ENCODE measurements at places on chromosomes 4 and X. TPM values are rescaled to one million over a fixed set of nuclear protein-coding genes. Genes with fewer than 3 reads are reported as not detected.

- H3K27me3 ChIP-seq = no peaks in the 10 kb centered on the region
- no peak for DNase-seq
- no peak overlapping the region for H3K4me3 ChIP-seq
- no peak overlapping the region for H3K27ac ChIP-seq
- no peaks in the 10 kb centered on the region for H3K4me1 ChIP-seq
Measured at GRCh38 chr4:71141125-71141524, 147.7 kb downstream of the DCK start.

DNA sequence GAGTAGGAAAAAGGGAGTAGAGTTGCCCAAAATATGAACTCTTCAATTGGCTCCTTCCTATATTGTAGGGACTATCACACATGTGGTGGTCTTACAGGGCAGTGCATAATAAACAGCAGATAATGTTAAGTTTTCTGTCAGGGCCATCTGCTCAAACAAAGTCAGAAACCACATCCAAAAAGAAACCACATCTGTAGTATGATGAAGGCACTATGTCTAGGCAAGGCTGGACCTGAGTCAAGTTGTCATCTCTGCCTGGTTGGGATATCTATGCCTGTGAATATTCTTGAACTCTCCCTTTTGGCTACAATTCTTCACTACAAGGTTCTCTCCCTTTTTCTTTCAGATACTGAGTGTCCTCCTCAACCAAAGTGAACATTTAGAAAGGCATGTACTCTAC lies 109.4 kb upstream of the C1GALT1C1 start:
- no peak overlapping the region for H3K27ac ChIP-seq
- no peaks in the 10 kb centered on the region for H3K36me3 ChIP-seq
- H3K4me3 ChIP-seq = no peak overlapping the region
- no peak for DNase-seq

The P2RY10 gene
- total RNA-seq = 0.84 TPM

DNA sequence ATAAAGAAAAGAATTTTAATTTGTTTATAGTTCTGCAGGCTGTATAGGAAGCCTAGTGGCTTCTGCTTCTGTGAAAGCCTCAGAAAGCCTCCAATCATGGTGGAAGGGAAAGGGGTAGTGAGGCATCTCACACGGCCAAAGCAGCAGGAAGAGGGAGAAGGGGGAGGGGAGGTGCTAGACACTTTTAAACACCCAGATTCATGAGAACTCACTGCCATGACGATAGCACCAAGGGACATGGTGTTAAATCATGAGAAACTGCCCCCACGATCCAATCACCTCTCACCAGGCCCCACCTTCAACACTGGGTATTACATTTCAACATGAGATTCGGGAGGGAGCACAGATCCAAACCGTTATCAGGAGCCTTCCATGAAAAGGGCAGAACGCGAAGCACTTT lies 18.1 kb downstream of the SMIM31 start:
- no peaks in the 10 kb centered on the region for H3K27me3 ChIP-seq
- H3K27ac ChIP-seq = no peak overlapping the region
- H3K4me1 ChIP-seq = no peaks in the 10 kb centered on the region
- H3K36me3 ChIP-seq = no peaks in the 10 kb centered on the region
- no peak overlapping the region for H3K4me3 ChIP-seq

DNA sequence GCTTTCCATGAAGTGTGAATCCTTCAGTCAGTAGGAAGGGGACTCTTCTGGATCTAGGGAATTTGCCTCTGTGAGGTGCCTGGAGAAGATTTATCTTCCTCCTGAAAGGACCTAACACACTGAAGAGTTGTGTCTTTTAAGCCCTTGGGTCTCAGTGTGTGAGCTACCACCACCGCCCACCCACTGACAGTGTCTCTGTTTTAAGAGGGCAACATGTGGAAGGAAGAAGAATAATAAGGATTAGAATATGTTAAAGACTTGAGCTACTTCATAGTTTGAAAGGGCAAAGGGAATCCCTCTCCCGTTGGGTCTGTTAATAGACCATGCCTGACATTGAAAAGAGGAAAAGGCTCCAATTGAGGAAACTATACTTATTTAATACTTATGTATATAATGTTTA lies 64.3 kb upstream of the TLR2 start:
- no peaks in the 10 kb centered on the region for H3K4me1 ChIP-seq
- peaks cover 63% of the 10 kb centered on the region for H3K36me3 ChIP-seq
- no peak overlapping the region for H3K27ac ChIP-seq

DNA sequence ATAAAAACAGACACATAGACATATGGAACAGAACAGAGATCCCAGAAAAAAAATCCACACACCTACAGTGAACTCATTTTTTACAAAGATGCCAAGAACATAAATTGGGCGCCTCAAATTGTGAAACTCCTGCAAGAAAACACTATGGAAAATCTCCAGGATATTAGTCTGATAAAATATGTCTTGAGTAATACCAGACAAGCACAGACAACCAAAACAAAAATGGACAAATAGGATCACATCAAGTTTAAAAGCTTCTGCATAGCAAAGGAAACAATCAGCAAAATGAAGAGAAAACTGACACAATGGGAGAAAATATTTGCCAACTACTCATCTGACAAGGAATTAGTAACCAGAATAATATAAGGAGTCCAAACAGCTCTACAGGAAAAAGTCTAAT lies 337.3 kb upstream of the DIPK2B start:
- no peak for DNase-seq
- no peaks in the 10 kb centered on the region for H3K4me1 ChIP-seq
- H3K27me3 ChIP-seq = peaks cover 5% of the 10 kb centered on the region
- H3K36me3 ChIP-seq = no peaks in the 10 kb centered on the region

The TRO gene
- 121 TPM for total RNA-seq

The SPARCL1 gene
- 314 TPM for total RNA-seq

The INPP4B gene
- 55.1 TPM for total RNA-seq

DNA sequence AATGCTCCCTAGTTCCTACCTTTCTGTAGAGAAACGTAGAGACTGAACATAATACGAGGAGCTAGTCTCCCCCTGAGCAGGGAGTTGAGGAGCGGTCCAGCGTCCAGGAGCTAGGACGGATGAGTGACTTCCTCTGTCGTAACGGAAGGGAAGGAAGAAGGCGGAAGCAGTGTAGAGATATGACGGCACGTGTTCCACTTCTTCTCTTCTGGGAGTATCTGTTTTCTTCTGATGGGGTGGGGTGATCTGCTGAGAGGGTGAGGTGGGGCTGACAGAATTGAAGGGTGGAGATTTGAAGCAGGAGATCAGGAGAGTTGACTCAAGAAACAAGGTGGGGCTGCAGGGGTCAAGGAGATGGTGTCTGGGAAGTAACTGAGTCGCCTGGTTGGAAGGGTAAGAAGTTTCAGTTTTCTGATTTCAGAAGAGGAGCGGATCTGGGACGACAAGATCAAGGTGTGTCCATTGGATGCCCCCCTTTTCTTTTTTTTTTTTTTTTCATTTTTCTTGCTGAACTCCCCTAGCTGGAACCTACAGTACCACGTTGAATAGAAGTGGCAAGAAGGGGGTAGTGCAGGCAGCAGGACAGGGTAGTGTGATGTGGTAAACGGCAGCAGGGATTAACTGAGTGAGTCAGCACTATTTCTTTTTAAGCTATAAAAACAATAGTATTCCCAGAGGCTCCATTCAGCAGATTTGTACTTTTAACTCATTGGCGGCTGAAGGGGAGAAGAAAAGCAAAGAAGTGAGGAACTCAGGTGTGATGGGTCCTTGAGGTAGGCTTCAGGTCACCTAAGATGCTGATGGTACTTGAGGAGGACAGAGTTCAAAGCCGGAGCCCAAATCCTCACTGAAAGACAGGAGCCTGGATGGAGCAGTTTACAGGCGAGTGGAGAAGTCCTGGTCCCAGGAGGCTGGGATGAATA lies 50.8 kb upstream of the SETD7 start:
- H3K4me1 ChIP-seq = peaks cover 10% of the 10 kb centered on the region
- no peaks in the 10 kb centered on the region for H3K27me3 ChIP-seq
- no peaks in the 10 kb centered on the region for H3K36me3 ChIP-seq
- H3K4me3 ChIP-seq = peak overlapping the region; percentile 18
- no peak overlapping the region for H3K27ac ChIP-seq

DNA sequence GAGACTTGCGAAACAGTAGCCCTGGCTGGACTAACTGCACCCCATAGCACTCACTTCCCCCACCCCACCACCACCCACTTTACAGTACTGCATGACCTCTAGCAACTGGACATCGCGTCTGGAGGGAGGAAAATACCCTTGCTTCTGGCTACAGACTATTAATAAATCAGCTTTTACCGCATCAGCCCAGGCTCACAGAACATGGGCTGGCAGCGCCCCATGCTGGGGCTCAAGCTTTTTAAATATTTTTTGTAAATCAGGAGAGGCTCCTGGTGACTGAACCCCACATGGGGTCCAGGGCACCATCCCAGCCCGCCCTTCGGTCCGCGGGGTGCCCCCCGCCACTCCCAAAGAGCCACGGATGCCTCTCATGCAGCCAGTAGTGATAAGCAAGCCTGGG lies 2.7 kb downstream of the HS6ST2 start:
- H3K27ac ChIP-seq = no peak overlapping the region
- H3K27me3 ChIP-seq = peaks cover 44% of the 10 kb centered on the region
- H3K4me3 ChIP-seq = peak overlapping the region; percentile 59
- DNase-seq = peak; percentile 43
- H3K36me3 ChIP-seq = no peaks in the 10 kb centered on the region
- H3K4me1 ChIP-seq = peaks cover 9% of the 10 kb centered on the region

The RAB39B gene
- total RNA-seq = 0.40 TPM

The SLC34A2 gene
- total RNA-seq = 0.04 TPM

DNA sequence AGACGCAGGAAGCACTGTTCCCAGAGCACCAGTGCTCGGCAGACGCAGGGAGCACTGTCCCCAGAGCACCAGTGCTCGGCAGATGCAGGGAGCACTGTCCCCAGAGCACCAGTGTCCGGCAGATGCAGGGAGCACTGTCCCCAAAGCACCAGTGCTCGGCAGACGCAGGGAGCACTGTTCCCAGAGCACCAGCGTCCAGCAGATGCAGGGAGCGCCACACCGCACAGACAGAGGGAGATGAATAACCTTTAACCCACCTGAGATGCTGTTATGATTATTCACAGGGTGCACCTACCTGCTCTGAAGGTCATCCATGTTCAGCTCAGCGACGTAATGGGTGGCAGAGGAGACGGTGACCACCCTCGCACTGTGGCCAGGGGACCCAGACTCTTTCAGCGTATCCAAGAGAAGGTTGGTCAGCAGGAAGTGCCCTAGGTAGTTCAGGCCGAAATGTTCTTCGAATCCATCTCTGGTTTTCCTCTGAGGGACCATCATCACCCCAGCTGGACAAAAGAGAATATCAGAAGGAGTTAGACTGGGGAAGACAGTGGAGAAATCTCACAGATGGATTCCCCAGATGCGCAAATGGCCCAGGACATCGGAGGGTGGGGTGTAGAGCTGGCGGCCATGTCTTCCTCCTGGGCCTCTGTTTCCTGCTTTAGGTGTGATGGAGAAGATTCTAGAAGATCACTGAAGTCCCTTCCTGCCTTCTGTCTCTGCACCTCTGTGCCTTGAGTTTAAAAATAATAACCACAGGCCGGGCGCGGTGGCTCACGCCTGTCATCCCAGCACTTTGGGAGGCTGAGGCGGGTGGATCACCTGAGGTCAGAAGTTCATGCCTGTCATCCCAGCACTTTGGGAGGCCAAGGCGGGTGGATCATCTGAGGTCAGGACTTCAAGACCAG lies 234.1 kb downstream of the DHRSX start:
- H3K4me3 ChIP-seq = no peak overlapping the region
- H3K4me1 ChIP-seq = no peaks in the 10 kb centered on the region
- no peak for DNase-seq
- H3K27ac ChIP-seq = no peak overlapping the region
- peaks cover 7% of the 10 kb centered on the region for H3K36me3 ChIP-seq

The TRPC3 gene
- 0.93 TPM for total RNA-seq

- H3K27me3 ChIP-seq = peaks cover under 1% of the 10 kb centered on the region
- no peak for DNase-seq
- no peaks in the 10 kb centered on the region for H3K36me3 ChIP-seq
Measured at GRCh38 chr4:26034849-26035248, 120.8 kb downstream of the SMIM20 start.

DNA sequence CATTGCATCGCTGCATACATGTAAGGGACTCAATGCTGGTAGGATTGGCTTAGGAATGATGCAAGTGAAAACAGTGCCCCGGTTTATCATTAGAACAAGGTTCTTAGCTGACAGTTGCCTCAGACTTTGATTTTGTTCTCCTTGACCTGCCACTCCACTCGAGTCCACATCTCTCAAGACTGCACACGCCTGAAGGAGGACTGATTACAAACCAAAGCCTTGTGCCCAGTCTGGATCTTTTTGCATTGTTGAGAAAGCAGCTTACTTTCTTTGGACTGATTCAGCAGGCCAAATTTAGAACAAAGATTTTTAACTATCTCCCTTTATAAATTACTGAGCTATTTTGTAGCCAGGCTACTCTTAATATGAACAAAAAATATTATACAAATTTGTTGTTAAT lies 125.6 kb downstream of the PTTG2 start:
- no peak for DNase-seq
- no peak overlapping the region for H3K4me3 ChIP-seq
- no peaks in the 10 kb centered on the region for H3K36me3 ChIP-seq

The USP26 gene
- total RNA-seq = not detected

- H3K27ac ChIP-seq = no peak overlapping the region
- H3K4me1 ChIP-seq = no peaks in the 10 kb centered on the region
- no peaks in the 10 kb centered on the region for H3K36me3 ChIP-seq
- no peak for DNase-seq
- H3K27me3 ChIP-seq = peaks cover 4% of the 10 kb centered on the region
Measured at GRCh38 chrX:34749896-34750295, 92.8 kb upstream of the TMEM47 start.

DNA sequence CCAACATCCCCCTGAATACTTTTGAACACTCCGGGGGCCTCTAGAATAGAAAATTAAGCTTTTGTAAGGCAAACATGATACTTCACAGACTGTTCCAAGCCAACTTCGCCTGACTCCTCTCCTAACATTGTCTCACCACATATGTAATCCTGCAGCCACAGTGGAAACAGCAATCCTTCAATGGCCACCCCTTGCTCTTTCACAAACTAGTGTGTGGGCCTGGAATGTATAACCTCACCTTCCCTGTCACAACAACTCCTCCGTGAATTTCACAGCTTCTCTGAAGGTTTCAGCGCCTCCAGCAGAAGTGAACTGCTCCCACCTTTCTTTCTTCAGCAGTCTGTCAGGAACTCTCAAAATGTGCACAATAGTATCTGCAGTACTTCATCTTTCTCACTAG lies 185.1 kb downstream of the ADGRL3 start:
- peaks cover 2% of the 10 kb centered on the region for H3K4me1 ChIP-seq
- H3K36me3 ChIP-seq = no peaks in the 10 kb centered on the region
- no peak overlapping the region for H3K4me3 ChIP-seq
- H3K27me3 ChIP-seq = no peaks in the 10 kb centered on the region
- H3K27ac ChIP-seq = peak overlapping the region; percentile 59

DNA sequence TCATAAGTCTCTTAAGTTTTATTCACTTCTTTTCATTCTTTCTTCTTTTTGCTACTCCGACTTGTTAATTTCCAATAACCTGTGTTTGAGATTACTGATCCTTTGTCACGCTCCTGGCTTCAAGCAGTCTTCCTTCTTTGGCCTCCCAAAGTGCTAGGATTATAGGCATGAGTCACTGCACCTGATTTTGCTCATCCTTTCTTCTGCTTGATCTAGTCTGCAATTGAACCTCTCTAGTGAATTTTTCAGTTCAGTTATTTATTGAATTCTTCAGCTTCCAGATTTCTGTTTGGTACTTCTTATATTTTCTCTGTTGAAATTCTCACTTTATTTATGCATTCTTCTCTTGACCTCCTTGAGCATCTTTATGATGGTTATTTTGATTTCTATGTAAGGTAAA lies 38.6 kb upstream of the SYTL5 start:
- DNase-seq = no peak
- no peak overlapping the region for H3K4me3 ChIP-seq
- peaks cover 8% of the 10 kb centered on the region for H3K27me3 ChIP-seq
- no peaks in the 10 kb centered on the region for H3K36me3 ChIP-seq

- H3K4me1 ChIP-seq = no peaks in the 10 kb centered on the region
- no peak overlapping the region for H3K27ac ChIP-seq
- H3K27me3 ChIP-seq = no peaks in the 10 kb centered on the region
- peak; percentile 14 for DNase-seq
Measured at GRCh38 chrX:149453906-149454822, 50.9 kb downstream of the IDS start.

Measured in muscle of leg (tissue), 16 donors.